ENCODE measurements at places on chromosomes 5 and 9.

DNA sequence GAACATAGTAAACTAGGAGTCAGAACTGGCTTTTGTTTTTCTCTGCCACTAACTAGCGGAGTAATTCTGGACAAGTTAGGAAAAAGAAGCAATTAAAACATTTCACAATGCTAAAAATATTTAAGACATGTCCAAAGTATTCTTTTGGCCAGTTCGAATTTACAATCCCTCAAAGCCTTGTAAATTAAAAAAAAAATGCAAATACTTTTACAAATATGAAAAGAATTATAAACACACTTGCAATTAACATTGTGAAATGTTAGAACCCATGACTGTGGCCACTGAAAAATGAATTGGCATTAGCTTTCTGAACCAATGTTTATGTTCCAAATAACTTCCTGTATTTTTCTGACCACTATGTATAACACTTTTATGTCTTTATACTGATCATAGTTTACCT, 2.2 kb downstream of the RAD1 start:
- DNase-seq = no peak

GRCh38 chr9:129609486-129610212, 11.3 kb downstream of the C9orf50 start:
- no peak for DNase-seq

DNA sequence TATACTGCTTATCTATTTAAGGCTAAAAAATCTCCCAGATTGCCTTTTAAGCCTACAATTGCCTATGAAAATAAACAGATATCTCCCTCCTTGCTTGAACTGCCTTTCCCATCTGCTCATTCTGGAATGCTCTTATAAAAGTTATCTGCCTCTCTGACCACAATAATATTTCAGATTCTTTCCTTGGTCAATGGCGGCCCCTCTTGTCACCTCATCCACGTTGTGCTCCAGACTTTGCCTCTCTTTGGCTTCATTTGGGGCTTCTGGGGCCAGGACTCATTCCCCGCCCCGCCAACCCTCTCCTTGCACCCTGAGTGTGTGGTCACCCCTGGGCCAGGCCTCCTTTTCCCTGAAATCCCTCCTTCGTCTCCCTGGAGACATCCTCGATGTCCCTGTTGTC, 110.0 kb upstream of the RPS23 start:
- no peak for DNase-seq

- DNase-seq = no peak
Observed at GRCh38 chr9:34382879-34383278, 6.2 kb upstream of the MYORG start.

- no peak for DNase-seq
Observed at GRCh38 chr9:134698587-134699342, 57.2 kb downstream of the COL5A1 start.

- DNase-seq = no peak
Observed at GRCh38 chr9:33159777-33160127, 7.4 kb downstream of the B4GALT1 start.

DNA sequence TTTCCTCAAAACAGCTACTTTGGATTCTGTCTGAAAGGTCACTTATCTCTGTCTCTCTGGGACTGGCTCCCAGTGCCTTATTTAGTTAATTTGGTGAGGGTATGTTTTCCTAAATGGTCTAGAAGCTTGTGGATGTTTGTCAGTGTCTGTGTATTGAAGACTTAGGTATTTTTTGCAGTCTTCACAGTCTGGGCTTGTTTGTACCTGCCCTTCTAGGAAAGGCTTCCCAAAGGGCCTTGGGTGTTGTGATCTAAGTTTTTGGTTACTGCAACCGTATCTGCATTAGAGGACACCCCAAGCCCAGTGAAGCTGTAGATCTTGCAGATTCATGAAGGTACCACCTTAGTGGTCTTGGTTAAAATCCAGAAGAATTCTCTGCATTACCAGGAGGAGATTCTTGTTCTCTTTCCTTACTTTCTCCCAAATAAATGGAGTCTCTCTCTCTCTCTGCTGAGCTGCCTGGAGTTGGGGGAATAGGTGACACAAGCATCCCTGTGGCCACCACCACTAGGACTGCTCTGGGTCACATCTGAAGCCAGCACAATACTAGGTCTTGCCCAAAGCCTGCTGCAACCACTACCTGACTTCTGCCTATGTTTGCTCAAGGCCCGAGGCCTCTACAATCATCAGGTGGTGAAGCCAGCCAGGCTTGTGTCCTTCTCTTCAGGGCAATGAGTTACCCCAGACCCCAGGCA, 17.8 kb upstream of the CCNB1 start:
- no peak for DNase-seq

GRCh38 chr9:20215552-20215951, 406.7 kb downstream of the MLLT3 start:
- DNase-seq = no peak

GRCh38 chr5:80240368-80240986, 15.4 kb downstream of the SERINC5 start:
- DNase-seq = no peak

GRCh38 chr5:19497229-19497815, 490.7 kb downstream of the CDH18 start:
- DNase-seq = no peak

DNA sequence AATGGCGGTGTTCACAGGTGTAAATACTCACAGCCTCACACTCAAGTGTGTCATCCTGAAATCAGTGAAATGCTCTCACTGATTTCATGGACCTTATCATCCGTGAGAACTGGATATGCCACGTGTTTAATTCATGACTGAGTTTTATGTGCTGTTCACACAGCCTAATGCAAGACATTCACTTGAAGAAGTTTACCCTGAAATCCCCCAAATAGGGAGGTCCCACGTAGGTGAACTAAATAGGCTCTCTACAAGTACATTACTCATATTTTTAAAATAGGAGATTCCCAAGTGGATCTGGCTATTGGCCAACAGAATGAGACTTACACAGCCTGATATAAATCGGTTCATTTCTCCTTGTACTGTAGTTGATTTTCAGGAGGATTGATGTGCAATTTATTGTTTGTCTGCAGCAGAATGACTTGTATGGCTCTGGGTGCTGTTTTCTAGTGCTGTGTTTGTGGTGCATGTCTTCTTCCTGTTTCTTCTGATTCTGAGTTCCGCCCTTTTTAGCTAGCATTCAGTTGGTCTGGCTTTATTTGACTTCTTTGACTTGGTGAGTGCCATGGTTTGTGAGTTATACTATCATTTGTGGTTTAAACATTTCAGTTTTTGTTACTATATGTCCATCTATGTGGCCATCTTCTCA, 25.1 kb downstream of the TRIO start:
- DNase-seq = no peak

DNA sequence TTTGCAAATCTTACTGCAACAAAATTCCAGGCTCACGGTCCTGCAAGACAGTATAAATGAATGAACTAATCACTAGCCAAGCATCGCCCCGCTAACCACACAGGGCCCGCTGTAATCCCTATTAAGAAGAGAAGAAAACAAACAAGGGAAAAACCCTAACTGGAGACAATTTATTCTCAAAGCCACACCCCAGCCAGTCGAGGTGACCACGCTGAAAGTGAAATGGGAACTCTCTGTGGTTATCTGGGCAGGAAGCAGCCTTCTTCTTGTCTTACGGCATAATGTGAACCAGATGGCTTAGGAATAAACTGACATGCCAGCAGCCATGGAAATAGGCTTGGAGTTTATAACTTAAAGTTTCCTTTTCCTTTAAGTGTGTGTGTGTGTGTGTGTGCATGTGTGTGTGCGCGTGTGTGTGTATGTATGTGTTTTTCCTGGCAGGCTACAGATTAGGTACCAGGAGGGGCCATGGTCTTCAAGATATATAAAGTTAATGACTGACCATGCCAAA, 120.2 kb downstream of the SEMA6A start:
- no peak for DNase-seq

- peak; percentile 83 for DNase-seq
Observed at GRCh38 chr5:158074992-158075769, 216.2 kb upstream of the CLINT1 start.

DNA sequence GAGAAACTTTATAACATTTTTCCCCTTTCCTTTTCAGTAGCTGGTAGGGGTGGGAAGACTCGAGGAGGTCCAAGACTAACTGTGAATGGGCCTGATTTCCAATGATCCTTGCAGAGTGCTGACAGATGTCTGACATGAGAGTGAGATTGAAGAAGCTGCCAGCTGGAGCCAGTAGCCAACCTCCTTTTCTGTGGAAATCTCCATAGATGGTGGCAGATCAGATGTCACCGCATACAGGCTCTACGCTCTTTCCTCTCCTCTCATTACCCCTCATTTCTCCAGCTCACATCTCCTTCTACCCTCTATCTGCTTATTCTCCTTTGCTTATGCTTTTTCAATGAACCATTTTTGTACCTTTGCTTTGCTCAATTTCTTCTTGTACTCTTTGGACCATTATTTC, 395.2 kb upstream of the TNC start:
- DNase-seq = no peak

- DNase-seq = no peak
Observed at GRCh38 chr9:13491138-13491492, 211.6 kb upstream of the MPDZ start.

All from NCI-H2081 (cell line).